Right lung (tissue), 10 donors: ENCODE measurements at places on chromosomes 11 and 22. TPM values are rescaled to one million over a fixed set of nuclear protein-coding genes. Genes with fewer than 3 reads are reported as not detected.

The ESRRA gene
- polyA plus RNA-seq = 9.9 TPM

DNA sequence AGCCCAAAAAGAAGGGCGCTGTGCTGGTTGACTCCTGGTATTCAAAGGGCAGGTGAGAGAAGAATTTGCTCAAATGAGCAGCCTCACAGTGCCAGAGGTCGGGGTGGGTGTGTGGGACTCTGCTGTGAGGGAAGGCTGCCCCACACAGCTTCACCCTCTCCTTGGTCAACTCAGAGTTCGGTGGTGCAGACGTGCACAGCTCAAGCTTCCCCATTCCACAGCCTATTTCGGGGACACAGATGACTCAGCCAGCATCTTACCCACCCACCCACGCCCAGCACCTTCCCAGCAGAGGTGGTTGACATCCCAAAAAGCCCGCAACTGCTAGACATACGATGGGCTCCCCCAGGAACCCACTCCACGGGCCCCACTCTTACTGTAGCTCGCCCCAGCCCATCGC lies 46.5 kb upstream of the CCND1 start:
- DNase-seq = no peak

DNA sequence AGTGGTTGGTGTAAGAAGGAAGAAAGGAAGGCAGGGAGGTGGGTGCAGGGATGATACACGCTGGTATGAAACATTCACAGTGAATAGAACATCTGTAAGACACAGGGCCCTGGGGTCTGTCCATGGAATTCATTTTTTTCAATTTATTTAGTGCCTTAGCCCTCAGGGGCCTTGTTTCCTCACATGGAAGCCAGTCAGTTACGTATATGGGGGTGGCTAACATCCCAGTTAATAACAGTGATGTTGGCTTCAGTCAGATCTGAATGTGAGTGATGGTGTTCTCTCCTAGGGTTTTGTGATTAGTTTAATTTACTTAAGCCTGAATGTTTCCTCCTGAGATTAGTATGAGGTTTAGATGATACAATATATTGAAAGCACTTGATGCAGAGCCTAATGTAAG lies 577.1 kb downstream of the NTM start:
- DNase-seq = no peak

DNA sequence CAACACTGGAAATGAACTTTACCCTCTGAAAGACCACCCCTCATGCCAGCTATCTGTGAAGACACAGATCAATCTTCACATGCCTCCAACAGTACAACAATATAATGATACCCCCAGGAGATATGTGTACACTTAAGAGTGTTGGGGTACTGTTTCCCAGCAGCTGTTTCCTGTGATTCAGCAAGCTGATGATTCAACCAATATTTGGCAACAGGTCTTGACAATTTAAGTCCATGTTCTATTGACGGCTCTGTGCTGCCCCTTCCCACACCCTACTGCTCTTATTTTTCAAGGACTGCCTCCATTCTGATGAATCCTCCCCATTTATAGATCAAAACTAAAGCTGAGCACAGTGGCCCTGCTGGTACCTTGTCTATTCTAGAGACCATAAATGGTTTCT lies 6.6 kb downstream of the SNX19 start:
- no peak for DNase-seq

- DNase-seq = no peak
Measured at GRCh38 chr22:48603621-48604320, 1223.9 kb downstream of the BRD1 start.

DNA sequence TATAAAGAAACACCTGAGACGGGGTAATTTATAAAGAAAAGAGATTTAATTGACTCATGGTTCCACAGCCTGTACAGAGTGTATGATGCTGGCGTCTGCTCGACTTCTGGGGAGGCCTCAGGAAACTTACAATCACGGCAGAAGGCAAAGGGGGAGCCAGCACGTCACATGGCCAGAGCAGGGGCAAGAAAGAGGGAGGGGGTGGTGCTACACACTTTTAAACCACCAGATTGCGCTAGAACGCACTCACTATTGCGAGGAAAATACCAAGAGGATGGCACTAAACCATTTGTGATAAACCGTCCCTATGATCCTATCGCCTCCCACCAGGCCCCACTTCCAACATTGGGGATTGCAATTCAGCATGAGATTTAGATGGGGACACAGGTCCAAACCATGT lies 79.7 kb upstream of the CARD18 start:
- no peak for DNase-seq

The MMP12 gene
- polyA plus RNA-seq = not detected

- DNase-seq = no peak
Measured at GRCh38 chr11:77089004-77089545, 13.6 kb upstream of the OMP start.

- DNase-seq = no peak
Measured at GRCh38 chr11:101718402-101718801, 134.6 kb upstream of the TRPC6 start.

- no peak for DNase-seq
Measured at GRCh38 chr11:67491276-67492068, 8.6 kb downstream of the AIP start.

The ANO9 gene
- 9.0 TPM for polyA plus RNA-seq

DNA sequence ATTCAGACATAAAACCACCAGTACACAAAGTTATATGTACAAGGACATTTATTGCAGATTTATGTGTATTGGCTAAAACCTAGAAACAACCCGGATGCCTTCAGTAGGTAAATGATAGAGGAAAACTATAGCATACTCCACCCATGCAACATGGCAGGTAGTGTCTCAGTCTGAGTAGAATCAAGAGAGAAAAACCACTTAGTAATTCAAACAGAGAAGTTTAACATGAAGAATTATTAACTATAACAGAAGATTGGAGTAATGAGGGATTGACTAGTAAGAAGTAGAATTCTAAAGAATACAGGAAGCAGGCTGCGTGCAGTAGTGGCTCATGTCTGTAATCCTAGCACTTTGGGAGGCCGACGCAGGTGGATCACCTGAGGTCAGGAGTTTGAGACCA lies 16.2 kb upstream of the SPTY2D1 start:
- DNase-seq = no peak

GRCh38 chr11:12834166-12834565 lies 159.9 kb downstream of the TEAD1 start:
- DNase-seq = no peak
